Stimulated activated CD8-positive, alpha-beta memory T cell treated with anti-CD3 and anti-CD28 coated beads, Interleukin-2, amount 100 ng/mL, for 48 hours (primary cell): ENCODE measurements at places on chromosomes 12 and 14.

GRCh38 chr12:2813214-2814185, 1.0 kb downstream of the ITFG2 start:
- no peak for DNase-seq

GRCh38 chr12:96233168-96233567, 39.0 kb downstream of the ELK3 start:
- no peak for DNase-seq

GRCh38 chr14:104979758-104980610, 1.8 kb upstream of the AHNAK2 start:
- no peak for DNase-seq

DNA sequence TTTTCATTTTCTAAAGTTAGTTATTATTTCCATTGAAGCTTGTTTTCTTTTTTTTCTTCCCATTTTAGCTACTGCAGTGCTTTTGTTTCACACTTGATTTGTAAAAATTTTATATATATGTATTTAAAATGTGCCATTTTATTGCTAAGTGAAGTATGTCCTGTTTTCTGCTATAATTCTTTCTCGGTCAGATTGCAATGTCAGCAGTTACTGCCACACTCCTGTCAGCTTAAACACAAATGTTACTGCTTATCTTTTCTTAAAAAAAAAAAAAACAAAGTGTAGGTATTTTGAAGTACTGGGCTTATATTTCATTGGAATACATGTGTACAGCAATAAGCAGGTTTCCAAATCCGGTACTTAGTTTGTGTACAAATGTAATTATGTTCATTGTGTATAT, 63.4 kb upstream of the AEBP2 start:
- DNase-seq = no peak

GRCh38 chr12:129868575-129868974, 35.2 kb downstream of the TMEM132D start:
- DNase-seq = no peak

DNA sequence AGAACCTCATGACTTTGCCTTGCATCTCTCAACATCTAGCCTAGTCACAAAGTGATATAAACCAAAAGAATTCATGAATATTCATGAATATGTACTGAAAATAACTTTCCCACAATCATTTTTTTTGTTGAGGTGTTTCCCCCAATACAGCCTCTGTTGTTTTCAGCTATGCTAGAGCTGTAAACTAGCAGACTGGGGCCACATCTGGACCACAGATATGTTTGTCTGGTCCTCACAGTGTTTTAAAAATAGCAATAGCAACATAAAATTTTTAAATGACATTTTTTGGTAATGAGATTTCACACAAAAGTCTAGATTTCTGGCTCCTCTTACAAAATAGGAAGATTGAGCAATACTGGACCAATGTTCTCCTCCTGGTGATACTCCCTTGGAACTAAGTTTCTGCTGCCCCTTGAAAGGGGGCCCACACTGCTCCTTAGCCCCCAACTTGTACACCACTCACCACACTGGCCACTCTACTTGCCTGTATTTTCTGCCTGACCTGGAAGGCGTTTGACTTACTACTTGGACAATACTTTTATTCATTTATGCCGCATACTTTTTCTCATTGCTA, 81.2 kb downstream of the BMP4 start:
- DNase-seq = no peak

GRCh38 chr12:68785358-68785757, 22.6 kb upstream of the MDM2 start:
- no peak for DNase-seq

- no peak for DNase-seq
These were observed 3.0 kb downstream of the NCOR2 start for GRCh38 chr12:124564232-124564958.

- DNase-seq = no peak
These were observed 21.6 kb downstream of the C12orf75 start for GRCh38 chr12:105352052-105352451.

- no peak for DNase-seq
These were observed 2.3 kb upstream of the C14orf39 start for GRCh38 chr14:60488175-60488574.

DNA sequence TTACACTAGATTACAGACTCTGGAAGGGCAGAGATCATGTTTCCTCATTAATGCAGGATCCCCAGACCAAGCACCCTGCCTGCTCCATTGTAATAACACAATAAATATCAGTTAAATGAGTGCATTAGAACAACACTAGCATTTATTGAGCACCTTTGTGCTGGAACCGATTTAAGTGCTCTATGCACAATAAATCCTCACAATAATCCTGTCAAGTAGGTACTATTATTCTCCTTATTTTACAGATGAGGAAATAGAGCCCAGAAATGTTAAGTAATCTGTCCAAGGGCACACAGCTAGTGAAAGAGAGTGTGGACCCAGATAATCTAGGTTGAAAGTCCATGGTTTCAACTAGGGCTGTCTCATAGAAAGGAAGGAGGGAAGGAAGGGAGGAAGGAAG, 69.8 kb downstream of the MAP1LC3B2 start:
- no peak for DNase-seq

DNA sequence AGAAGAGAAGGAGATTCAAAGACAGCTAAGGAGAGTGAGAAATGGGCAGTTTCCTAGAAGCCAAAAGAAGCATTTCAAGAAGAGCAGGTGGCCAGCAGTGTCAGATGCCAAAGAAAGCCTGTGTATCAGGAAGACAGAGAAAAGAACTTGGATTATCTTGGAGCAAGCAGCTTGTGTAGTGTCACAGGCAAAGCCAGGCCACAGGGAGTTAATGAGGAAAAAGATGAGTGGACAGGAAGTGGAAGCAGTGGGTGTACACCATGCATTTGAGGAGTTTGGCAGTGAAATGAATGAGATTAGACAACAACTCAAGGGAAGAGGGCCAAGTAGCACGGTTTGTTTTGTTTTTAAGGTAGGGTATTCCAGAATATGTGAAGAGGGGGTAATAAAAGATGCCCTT, 5.6 kb upstream of the MYH7 start:
- DNase-seq = no peak

- no peak for DNase-seq
These were observed 4.5 kb downstream of the TBX3 start for GRCh38 chr12:114679452-114679875.

- no peak for DNase-seq
These were observed 37.1 kb downstream of the USP15 start for GRCh38 chr12:62297321-62297720.

- DNase-seq = no peak
These were observed 74.4 kb upstream of the FBRSL1 start for GRCh38 chr12:132415327-132416120.

DNA sequence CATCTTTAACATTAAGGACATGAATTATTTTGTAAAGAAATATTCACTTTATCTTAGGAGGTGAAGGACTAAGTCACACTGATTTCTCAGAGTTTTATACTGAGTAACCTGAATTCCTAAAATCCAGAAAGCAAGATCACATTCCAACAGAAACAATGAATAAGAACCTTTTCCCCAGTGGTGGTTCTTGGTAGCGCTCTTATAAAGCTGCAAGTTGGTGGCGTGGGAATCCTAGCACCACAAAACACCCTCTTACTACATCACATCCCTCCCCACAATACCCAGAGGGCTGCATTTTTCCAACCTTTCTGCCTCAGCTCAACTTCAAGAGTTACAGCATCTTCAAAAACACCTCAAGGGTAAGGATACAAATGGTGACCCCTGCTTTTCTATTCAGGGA, 44.0 kb upstream of the SMUG1 start:
- no peak for DNase-seq

GRCh38 chr12:76544601-76545261, 14.8 kb downstream of the OSBPL8 start:
- DNase-seq = no peak

- DNase-seq = no peak
These were observed 23.1 kb upstream of the DLK1 start for GRCh38 chr14:100703386-100704220.

DNA sequence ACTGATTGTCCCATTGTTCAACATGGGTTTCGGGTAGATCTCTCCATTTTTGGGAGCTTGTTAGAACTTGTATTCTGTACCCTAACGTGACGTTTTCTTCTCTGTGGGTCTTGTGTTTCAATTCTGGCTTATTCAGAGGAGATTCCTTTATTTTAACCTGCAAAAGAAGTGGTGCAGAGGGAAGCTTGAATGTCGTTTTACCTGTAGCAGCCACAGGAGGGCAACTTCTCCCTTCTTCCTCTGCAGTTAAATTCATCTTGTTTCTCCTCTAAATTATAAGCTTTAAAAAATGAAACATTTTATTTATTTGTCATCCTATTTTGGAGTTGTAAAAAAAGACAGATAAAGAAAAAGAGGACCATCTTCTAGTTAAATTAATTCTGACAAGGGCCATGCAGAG, 13.7 kb upstream of the CLEC4D start:
- no peak for DNase-seq

DNA sequence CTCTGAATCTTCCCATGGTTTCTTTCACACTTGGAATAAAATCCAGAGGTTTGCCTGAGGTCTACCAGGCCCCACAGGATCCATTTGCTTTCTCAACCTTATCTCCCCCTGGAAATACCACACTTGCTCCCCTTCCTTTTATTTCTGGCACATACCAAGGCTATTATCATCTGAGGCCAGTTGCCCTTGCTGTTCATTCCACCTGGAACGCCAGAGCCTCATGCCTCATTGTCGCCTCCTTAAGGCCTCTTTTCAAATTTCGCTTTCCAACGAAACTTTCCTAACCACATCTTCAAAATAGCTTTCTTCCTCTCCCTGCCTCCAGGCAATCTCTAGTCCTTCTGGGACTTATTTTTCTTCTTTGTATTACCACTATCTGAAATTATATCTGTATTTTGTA, 11.2 kb upstream of the LRIG3 start:
- no peak for DNase-seq

DNA sequence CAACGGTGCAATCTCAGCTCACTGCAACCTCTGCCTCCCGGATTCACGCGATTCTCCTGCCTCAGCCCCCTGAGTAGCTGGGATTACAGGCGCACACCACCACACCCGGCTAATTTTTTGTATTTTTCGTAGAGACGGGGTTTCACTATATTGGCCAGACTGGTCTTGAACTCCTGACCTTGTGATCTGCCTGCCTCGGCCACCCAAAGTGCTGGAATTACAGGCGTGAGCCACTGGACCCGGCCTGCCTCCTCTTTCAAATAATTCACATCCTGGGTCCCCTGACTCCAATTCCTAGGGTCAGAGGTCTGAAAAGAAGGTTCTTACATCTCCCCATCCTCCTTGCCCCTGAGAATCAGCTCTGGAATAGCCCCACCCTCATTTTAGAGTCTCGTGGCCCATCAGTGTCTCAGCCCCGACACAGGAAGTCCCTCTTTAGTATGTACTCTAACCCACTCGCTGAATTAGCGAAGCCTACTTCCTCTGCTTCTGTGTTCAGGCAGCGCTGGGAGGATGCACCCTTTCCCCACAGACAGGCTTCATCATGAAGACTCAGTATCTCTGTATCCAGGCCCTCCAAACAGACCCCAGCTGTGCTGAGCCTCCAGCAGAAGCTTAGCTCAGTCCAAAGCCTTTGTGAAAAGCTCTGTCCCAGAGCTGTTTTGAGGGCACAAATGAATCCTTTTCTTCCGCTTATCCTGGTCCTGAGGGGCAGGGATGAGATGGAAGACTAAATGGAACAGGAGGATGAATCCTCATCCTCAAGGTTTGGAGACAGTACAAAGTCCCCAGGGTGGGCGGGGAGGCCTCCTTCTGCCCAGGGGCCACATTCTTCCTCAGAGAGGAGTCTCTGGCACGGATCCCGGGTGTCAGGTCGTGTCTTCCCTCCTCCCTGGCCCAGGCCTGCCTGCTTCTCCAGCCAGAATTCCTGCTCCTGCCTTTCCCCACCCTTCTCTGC, 3.5 kb downstream of the LPAR5 start:
- no peak for DNase-seq

DNA sequence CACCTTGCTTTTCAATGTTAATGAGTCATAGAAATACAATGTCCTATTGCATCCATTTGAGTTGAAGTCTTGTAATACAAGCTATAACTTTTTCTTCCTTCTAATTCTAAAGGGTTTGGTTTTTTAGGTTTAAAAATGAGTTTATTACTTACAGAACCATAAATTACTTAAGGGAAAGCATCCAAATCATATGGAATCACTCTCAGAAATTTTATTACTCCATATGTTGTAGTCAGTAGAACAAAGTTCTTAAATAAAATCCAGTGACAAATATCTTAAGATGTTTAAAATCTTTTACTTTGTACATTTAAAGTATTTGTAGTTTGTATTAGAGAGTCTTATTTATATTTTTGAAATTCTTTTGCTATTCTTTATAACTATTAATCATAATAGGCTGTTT, 253.2 kb downstream of the IPO8 start:
- DNase-seq = no peak

- no peak for DNase-seq
These were observed 12.1 kb downstream of the BMAL2 start for GRCh38 chr12:27344760-27345159.

- DNase-seq = no peak
These were observed 457.2 kb downstream of the TMTC2 start for GRCh38 chr12:83143950-83144349.

DNA sequence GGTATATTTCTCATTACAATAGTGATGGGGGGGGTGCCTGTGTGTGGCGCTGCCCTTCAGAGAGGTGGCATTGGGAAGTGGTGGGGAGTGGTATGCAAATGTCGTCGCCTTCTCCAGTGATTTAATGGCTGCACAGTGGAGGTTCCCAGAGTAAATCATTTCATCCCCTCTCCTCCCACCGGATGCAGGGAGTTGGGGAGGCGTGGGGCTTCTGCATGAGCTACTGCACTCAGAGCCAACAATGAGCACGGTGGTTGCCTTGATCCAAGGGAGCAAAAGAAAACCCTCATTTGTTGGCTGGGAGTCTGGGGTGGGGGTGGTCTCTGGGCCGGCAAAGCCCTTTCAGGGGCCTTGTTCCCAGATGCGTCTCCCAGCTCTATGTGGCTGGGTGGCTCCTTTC, 124.3 kb downstream of the AACS start:
- DNase-seq = no peak

GRCh38 chr14:95677179-95677835, 8.9 kb upstream of the TCL1B start:
- no peak for DNase-seq
